Kasumi-1 (cell line): ENCODE measurements at places on chromosomes 2 and 18.

DNA sequence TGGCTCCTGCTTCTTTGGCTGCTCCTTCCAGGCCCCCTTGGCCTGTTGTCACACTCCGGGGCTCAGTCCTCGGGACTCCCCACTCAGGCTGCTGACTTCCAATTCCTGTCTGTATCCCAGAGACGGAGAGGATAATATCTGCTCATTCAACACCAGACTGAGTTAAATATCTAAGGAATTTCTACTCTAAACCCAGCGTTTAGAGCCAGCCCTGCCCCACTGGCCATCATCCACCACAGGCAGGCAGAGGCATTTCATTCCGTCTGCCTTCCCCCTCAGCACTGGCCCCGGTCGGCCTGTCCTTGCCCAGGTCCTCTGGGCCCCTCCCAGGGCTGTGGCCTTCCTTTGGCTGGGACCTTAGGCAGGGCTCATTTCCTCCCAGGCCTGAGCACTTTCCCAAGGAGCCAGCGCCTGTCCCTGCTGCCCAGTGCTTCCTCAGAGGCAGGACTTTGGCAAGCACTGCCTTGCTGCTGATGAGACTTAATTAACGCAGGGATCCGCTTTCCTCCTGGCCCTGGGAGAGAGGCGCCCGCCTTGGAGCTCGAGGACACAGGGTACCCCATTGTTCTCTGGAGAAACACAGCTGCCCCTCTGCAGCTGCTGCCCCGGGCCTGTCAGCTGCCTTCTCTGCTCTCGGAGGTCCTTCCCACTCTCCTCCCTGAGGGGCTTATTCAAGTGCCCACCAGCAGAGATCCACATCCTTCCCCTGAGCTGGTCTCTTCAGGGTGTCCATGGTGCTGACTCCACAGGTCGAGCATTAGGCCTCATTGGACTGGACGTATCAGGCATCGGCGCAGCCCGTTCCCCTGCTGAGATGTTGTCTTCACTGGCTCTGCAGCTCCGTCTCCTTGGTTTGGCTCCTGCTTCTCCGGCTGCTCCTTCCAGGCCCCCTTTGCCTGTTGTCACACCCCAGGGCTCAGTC lies 42.8 kb downstream of the ATOH8 start:
- DNase-seq: no peak

- DNase-seq: no peak
Measured at GRCh38 chr2:233746475-233747282, 13.4 kb upstream of the UGT1A1 start.

DNA sequence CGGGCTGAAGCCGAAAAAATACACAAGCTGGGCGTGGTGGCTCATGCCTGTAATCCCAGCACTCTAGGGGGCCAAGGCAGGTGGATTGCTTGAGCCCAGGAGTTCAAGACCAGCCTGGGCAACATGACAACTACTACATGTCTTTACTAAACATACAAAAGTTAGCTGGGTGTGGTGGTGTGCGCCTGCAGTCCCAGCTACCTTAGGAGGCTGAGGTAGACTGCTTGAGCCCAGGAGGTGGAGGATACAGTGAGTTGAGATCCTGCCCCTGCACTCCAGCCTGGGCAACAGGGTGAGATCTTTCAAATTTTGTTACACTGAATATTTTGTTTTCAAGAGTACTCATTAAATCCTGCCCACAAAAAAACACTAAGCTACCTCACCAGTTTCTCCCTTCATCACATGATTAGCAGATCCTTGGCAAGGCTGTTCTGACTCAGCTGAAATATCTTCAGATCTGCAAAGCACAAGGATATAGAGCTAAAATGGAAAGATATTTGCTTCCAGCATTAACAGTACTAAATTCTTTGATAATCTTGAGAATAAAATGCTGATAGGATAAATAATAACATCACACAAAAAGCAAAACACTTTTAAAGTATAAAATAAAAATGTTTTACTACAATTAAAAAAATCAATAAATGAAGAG lies 28.2 kb upstream of the MCM6 start:
- no peak for DNase-seq

DNA sequence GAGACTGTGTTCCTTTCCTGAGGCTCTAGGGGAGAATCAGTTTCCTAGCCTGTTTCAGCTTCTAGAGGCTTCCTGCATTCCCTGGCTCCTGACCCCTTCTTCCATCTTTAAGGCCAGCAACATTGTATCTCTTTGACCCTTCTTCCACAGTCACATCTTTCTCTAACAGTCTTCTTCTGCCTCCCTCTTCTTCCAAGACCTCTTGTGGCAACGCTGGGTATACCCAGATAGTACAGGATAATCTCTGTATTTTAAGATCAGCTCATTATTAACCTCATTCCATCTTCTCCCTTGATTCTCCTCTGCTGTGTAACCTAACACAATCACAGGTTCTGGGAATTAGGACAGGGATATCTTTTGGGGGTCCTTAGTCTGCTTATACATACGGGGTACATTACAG lies 8.9 kb upstream of the MYL12A start:
- peak; percentile 35 for DNase-seq

DNA sequence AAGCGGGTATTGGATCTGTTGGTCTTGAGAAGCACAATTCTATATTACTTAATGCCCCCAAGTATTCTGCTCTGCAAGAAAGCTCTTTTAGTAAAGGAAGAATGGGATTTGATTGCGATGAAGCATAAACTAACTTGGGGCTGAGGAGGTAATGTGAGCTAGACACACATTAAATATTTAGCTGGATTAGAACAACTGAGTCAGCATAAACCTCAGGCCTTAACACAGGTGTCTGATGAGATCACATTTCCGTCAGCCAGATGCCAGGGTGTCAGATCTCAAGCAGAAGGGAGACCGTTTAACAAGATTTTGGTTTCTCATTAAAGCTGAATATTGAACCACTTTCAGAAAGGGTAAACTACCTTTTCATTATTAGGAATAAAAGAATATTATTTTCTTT lies 94.5 kb downstream of the GYPC start:
- no peak for DNase-seq

DNA sequence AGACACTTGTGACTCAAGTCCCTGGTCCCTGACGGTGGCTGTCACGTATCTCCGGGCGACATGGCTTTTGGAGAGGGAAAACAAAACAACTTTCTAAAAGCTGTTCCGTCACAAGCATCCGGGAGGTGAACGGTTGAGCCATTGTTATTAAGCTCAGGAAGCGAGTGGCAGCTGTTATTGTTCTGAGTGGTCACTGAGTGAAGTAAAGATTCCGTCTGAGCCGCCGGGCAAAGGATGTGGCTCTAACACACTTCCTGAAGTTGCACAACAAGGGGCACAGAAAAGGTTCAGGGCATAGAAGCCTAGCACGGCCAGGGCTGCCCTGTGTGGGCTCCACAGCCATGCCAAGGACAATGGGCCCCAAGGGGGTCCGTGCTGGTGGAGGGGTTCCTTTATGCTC lies 24.3 kb downstream of the INPP5D start:
- peak; percentile 77 for DNase-seq

DNA sequence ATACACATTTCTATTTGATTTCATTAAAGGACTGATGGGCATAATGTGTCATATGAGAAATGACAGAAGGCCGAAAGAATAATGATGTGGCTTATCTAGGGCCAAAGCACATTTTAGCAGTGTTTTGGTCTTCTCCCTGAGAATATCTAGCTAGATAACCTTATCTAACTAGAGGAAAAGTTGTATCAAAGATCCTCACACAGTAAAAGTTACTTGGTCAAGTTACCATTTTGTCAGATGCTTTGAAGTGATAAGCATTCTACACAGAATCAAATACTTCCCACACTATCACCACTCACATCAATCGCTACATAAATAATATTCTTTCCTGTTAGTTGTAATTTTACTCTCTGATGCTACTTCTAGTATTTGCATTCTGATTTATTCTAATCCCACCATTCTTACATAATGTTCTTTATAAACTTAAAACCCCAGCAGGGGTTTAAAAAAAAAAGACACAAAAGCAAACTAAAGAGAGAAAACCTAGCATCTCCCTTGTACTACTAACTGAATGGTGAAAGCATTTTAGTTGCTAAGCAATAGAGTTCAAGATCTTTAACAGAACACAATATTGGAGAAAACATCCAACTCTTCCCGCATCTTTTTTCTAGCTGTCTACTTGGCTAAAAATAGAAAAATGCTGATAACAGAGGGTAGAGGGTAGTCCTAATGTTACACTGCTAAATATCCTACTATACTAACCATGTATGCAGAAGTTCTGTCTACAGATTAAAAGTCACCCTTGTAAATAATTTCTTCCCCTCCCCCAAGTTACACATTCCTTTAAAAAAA lies 8.0 kb downstream of the XPO1 start:
- DNase-seq: no peak

GRCh38 chr18:59040770-59041148 lies 98.9 kb upstream of the SEC11C start:
- DNase-seq: no peak

- peak; percentile 92 for DNase-seq
Measured at GRCh38 chr18:58638441-58638840, 9.6 kb upstream of the ALPK2 start.

GRCh38 chr2:45802499-45803138 lies 151.1 kb downstream of the PRKCE start:
- no peak for DNase-seq

GRCh38 chr2:7007488-7007845 lies 90.3 kb downstream of the RNF144A start:
- no peak for DNase-seq

- DNase-seq: no peak
Measured at GRCh38 chr18:28019425-28020108, 157.4 kb downstream of the CDH2 start.

- DNase-seq: no peak
Measured at GRCh38 chr2:111898703-111899514, 502 bp downstream of the MERTK start.

DNA sequence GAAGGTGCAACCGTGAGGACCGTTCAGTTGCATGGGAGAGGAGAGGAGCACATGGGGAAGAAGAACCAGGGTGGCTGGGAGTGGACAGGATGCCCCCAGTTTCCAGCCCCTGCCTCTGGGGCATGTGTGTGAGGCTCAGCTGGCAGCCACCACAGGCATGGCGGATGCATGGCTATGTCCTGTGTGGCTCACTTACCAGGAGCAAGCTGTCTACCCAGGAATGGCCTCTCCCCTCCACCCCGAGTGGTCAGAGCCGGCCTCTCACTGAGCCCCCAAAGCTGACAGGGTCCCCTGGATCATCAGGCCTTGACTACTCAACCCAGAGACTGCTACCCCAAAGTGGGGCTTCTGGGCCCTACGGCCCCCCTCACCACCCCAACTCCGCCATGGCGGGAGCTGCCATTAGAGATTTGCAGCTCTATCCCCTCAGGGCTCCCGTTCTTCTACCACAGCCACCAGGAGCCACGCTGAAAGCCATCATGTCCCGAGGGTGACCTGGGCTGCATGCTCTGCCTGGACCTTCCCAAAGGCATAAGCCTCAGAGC lies 65.3 kb downstream of the RHOB start:
- DNase-seq: no peak
